Coronary artery (tissue), 2 donors: ENCODE measurements at places on chromosomes 3 and 15.

GRCh38 chr3:171256445-171257250 lies 203.6 kb downstream of the TNIK start:
- no peak for DNase-seq

- no peak for DNase-seq
These were observed 23.9 kb upstream of the TM4SF1 start for GRCh38 chr3:149401212-149401925.

- no peak for DNase-seq
These were observed 23.2 kb upstream of the OCA2 start for GRCh38 chr15:28122038-28122949.

- DNase-seq: no peak
These were observed 47.1 kb downstream of the SUMF1 start for GRCh38 chr3:4419920-4420319.

DNA sequence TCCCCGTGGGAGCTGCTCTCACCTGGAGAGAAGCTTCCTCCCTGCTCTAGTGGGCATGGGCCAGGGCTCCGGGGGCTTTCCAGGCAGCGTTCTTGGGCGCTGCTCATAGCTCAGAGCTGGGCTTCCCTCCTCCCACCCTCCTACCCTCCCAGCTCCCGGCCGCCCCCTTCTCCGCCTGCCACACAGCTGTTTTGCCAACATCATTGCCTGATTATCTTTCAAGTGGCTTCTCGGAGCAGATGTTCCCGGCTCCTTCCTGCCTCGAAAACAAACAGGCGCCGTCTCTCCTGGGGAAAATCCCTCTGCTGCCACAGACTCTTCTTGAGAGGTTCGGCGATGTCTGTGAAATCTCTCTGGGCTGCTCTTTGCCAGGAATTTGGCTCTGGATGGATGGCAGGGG lies 195.6 kb downstream of the RPLP1 start:
- peak; percentile 14 for DNase-seq

DNA sequence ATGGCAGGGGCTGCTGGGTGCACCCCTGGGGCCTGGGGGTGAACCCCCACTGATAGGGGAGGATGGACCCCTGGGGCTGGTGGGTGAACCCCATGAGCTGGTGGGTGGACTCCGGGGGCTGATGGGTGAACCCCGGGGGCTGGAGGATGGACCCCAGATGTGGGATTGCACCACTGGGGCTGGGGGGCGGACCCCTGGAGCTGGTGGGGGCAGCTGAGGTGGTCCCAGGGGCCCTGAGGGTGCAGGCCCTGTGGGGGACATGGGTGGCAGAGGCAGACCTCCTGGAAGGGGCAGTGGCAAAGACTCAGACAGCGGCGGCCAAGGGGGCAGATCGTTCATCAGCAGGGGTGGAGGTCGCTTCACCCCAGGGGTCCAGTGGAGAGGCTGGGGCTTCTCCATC lies 17.4 kb upstream of the TXNRD3 start:
- no peak for DNase-seq

DNA sequence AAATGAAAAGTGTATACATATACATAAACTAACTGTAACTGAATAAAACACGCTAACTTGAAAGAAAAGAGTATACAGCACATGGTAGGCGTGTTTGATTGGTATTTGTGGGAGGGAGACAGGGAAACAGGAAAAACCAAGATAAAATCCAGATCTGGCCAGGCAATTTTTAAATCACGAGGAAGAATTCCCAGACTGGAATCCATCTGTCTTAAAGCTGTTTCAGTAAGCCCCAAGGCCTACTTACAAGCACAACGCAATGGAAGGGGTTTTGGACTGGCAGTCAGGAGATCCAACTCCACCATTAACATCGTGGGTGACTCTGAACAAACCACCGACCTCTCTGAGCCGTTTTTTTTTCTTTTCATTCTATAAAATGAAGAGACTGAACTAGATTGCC lies 195.8 kb downstream of the OSBPL10 start:
- DNase-seq: no peak

DNA sequence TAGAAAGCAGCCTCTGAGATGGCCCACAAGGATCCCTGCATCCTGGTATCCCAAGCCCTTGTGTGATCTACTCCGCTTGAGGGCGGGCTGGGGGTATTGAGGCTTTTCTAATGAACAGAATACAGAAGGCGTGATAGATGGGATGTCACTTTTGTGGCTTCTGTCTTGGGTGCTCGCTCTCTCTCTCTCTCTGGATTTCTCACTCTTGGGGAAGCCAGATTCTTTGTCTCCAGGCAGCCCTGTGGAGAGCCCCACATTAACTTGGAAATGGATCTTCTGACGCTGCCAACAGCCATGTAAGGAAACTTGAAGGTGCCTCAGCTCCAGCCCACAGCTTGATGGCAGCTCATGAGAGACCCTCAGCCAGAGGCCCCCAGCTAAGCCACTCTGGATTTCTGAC lies 26.9 kb upstream of the SEC62 start:
- DNase-seq: no peak

- peak; percentile 94 for DNase-seq
These were observed 58.3 kb upstream of the TRAK1 start for GRCh38 chr3:42032693-42033349.
